ENCODE measurements at places on chromosomes 2 and 18. TPM values are rescaled to one million over a fixed set of nuclear protein-coding genes. Genes with fewer than 3 reads are reported as not detected.

DNA sequence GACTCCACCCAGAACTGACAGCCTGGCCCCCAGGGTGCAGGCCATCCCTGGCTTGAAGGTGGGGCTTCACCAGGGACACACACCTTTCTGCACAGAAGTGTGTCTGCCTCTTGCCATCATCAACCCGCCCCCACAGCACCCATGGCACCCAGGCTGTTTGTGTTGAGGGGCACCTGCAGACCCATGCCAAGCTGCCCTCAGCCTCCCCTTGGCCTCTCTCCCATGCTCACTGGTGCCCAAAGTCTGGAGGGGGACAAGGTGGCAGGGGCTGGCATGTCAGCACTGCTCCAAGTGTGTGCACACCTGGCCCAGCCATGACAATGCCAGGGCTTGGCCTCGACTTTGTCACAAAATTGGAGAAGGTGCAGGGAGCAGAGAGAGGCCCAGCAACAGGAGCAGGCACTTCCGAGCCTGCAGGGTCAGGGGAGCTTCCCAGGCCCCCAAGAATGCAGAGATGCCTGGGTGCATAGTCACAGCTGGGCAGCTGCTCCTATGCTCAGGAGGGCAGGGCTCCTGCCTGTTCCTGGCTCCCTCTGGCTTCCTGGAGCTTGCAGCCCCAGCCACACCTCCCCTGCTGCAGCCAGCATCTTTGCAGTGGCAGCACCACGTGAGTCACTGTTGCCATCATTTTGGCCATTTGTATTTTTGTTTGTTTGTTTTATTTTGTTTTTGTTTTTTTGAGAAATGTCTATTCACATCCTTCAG lies 280.6 kb upstream of the UBE2E3 start:
- H3K36me3 ChIP-seq, result no peaks in the 10 kb centered on the region
- H3K4me1 ChIP-seq, result no peaks in the 10 kb centered on the region
- no peak overlapping the region for H3K4me3 ChIP-seq
- H3K27ac ChIP-seq, result no peak overlapping the region
- DNase-seq, result no peak

- no peaks in the 10 kb centered on the region for H3K4me1 ChIP-seq
- H3K27me3 ChIP-seq, result no peaks in the 10 kb centered on the region
- no peak overlapping the region for H3K27ac ChIP-seq
- no peak overlapping the region for H3K4me3 ChIP-seq
- DNase-seq, result no peak
Measured at GRCh38 chr2:187302586-187302985, 145.5 kb downstream of the CALCRL start.

The IL36G gene
- not detected for polyA plus RNA-seq

GRCh38 chr2:61763605-61764034 lies 90.2 kb downstream of the FAM161A start:
- H3K36me3 ChIP-seq, result no peaks in the 10 kb centered on the region
- peak overlapping the region; percentile 100 for H3K27ac ChIP-seq
- peak overlapping the region; percentile 66 for H3K4me3 ChIP-seq

The SMYD1 gene
- polyA plus RNA-seq, result not detected

GRCh38 chr2:184178229-184178628 lies 420.1 kb upstream of the ZNF804A start:
- H3K4me3 ChIP-seq, result no peak overlapping the region
- H3K27me3 ChIP-seq, result no peaks in the 10 kb centered on the region
- H3K27ac ChIP-seq, result no peak overlapping the region
- DNase-seq, result no peak
- H3K4me1 ChIP-seq, result no peaks in the 10 kb centered on the region
- no peaks in the 10 kb centered on the region for H3K36me3 ChIP-seq

GRCh38 chr2:231425811-231426703 lies 30.5 kb downstream of the B3GNT7 start:
- no peak overlapping the region for H3K27ac ChIP-seq
- no peaks in the 10 kb centered on the region for H3K36me3 ChIP-seq
- no peak overlapping the region for H3K4me3 ChIP-seq
- no peak for DNase-seq
- no peaks in the 10 kb centered on the region for H3K4me1 ChIP-seq
- no peaks in the 10 kb centered on the region for H3K27me3 ChIP-seq

The SEPTIN10 gene
- 39.1 TPM for polyA plus RNA-seq

The NPPC gene
- not detected for polyA plus RNA-seq

DNA sequence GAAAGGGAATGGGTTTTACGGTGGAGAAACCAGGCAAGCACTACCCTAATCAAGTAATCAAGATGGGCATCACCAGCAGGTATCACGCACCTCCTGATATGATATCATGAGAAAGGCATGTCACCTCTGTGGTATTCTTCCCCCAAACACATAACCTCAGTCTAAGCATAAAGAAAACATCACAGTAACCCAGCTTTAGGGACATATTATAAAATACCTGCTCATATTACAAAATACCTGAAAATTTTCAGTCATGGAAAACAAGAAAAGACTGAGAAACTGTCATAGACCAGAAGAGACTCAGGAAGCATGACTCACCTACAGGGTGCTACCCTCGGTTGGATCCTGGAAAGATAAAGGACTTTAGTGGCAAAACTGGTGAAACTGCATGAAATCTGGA lies 30.5 kb downstream of the GCKR start:
- no peaks in the 10 kb centered on the region for H3K27me3 ChIP-seq
- no peaks in the 10 kb centered on the region for H3K36me3 ChIP-seq
- H3K4me3 ChIP-seq, result no peak overlapping the region
- H3K4me1 ChIP-seq, result no peaks in the 10 kb centered on the region

DNA sequence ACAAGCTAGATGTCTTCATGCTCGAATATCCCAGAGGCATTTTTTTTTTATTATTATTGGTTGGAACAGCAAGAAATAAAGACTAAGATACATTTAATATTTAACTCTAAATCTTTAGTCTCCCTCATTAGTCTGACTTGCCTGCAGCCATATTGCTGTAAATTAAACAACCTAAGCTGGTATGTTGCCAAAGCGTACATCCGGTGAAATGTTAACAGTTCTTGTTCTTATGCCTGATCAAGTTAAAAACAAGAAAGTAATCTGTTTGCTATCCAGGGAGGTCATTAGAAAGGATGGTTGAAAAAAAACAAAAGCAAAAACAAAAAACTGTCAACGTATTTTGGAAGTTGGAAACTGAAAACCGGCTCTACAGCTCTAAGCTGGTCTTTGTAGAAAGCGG lies 125.9 kb upstream of the NABP1 start:
- H3K4me1 ChIP-seq, result peaks cover 3% of the 10 kb centered on the region
- no peak overlapping the region for H3K4me3 ChIP-seq
- no peak overlapping the region for H3K27ac ChIP-seq
- H3K36me3 ChIP-seq, result no peaks in the 10 kb centered on the region
- no peak for DNase-seq

The CLIP4 gene
- polyA plus RNA-seq, result 20.7 TPM

The LYPD6 gene
- polyA plus RNA-seq, result 8.1 TPM

DNA sequence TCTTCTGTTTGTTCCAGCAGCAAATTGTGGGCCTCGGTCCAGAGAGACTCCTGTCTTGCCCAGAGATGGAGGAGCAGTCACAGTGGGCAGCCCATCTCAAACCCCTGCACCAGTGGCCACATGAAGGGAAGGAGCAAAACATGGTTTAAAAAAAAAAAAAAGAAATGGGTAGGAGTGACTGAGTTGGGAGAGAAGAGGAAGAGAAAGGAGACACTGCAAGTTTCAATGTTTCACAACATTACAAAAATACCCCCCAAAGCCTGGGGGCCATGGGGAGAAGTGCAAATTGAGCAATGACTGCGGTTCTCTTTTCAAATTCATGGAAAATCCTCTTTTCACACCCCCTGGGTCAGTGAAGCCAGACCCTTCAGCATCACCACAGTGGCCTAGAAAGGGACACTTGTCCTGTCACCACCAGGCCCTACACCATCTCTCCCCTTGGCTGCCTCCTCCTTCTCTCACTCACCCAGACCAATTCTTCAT lies 117.1 kb downstream of the ZFP36L2 start:
- H3K4me3 ChIP-seq, result no peak overlapping the region
- H3K27me3 ChIP-seq, result no peaks in the 10 kb centered on the region
- no peak overlapping the region for H3K27ac ChIP-seq
- H3K36me3 ChIP-seq, result no peaks in the 10 kb centered on the region
- H3K4me1 ChIP-seq, result peaks cover 17% of the 10 kb centered on the region

DNA sequence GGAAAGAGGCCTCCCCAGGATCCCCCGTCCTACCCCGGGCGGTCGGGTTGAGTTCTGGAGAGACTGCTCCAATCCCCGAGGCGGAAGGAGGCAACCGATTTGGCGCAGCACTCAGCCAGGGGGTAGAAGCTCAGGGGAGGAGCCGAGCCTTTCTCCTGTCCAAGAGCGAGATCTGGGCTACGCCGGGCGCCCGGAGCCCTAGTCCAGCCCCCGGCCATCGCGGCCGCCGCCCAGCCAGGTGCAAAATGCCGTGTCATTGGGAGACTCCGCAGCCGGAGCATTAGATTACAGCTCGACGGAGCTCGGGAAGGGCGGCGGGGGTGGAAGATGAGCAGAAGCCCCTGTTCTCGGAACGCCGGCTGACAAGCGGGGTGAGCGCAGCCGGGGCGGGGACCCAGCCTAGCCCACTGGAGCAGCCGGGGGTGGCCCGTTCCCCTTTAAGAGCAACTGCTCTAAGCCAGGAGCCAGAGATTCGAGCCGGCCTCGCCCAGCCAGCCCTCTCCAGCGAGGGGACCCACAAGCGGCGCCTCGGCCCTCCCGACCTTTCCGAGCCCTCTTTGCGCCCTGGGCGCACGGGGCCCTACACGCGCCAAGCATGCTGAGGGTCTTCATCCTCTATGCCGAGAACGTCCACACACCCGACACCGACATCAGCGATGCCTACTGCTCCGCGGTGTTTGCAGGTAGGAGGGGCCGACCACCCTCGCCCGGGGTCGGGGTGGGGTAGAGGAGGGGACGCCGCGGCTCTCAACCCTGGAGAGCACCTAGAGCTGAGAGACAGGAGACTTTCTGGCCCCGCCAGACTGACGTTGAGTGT lies at the start of gene DYSF:
DYSF (plus strand) TSS at position 158 of the 817 bp plus-strand sequence.
- peak within 1 kb of the TSS; percentile 38 for H3K4me3 ChIP-seq
- H3K27me3 ChIP-seq, result 0 out of 2 replicates have a peak, but pooled peaks cover 5% of the 10 kb centered on the region
- no peak within 1 kb of the TSS for H3K27ac ChIP-seq
- H3K36me3 ChIP-seq, result no peaks in the 10 kb centered on the region
